Ovary (tissue), 10 donors: ENCODE measurements at places on chromosomes 11 and 22. TPM values are rescaled to one million over a fixed set of nuclear protein-coding genes. Genes with fewer than 3 reads are reported as not detected.

GRCh38 chr11:68564261-68564660 lies 103.7 kb downstream of the PPP6R3 start:
- DNase-seq, result no peak

GRCh38 chr11:10452211-10452767 lies 2.8 kb upstream of the AMPD3 start:
- no peak for DNase-seq

DNA sequence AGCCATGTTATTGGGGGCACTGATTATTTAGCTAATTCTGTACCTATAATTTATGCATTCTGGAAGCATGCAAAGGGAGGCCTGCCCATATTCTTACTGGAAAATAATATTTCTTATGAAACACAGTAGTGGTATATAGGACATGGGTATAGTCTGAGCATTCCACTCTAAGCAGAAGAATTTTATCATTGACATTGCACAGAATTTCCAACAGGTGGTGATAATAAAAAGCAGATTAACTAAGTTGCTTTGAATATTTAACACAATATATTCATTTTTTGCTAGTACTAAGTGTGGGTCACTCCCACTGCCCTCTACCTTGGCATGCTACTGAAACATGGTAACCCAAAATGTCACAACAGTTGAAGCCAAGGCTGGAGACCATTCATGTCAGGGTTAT lies 728.8 kb upstream of the FAT3 start:
- no peak for DNase-seq

DNA sequence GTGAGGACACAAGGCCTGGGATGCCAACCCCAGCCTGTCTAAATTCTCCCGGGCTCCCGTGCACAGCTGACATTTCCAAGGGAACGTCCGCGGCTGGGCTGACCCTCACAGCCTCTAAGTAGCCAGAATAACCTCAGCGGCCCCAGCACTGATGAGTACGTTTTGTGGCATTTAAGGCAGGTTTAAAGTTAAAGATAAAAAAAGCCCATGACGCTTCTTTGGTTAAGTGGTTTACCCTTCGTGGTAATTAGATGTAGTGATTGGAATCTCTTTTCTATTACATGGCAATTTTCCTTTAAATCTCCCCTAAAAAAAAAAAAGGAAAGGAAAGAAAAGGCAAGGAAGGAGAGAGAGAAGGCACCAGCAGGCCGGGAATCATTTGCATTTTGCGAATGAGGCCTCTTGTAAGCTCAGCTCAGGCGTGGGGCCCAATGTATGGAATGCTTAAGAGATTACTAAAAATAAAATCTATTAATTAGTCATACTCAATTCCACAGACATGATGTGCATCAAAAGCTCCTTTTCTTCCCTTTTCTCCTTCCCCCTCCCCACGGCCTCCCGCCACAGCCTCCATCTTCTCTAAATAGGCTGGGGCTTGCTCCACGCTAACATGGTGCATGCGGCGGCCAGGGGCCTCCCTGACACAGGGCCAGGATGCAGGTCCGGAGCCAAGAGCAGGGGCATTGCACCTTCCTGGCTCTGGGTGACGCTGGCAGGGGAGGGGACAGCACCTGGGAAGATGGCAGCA lies 44.1 kb downstream of the MACROD1 start:
- no peak for DNase-seq

DNA sequence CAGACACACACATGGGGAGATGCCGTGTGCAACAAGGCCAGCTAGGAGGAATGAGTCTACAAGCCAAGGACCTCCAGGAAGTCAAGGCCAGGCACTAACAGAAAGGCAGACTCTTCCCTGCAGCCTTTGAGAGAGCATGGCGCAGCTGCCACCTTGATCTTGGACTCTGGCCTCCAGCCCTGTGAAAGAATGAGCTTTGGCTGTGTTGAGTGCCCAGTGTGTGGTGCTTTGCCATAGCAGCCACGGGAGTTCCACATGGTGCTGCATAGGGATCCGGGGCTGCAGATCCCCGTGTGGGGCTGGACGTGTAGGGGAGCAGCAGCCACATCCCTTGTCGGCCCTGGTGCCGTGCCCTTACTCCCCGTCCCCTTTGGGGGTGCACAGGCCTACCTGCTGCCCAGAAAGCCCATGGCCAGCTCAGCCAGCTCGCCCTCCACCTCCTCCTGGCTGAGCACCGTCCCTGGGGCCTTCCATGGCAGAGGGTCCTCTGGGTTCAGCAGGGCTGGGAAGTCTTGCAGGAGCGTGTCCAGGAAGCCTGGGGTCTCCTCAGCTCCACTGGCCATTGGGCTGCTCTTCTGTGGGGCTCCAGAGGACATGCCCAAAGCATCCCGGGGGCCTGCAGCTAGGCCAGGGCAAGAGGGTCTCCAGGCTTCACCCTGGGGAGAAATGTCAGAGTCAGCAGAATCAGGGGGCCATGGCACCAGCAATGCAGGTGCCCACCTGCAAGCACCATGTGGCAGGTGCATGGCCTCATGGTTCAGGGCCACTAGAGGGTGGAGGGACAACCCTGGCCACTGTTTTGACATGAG lies 7.0 kb downstream of the PPM1F start:
- DNase-seq, result no peak

- DNase-seq, result no peak
Observed at GRCh38 chr11:8801121-8801520, 109.9 kb upstream of the AKIP1 start.

DNA sequence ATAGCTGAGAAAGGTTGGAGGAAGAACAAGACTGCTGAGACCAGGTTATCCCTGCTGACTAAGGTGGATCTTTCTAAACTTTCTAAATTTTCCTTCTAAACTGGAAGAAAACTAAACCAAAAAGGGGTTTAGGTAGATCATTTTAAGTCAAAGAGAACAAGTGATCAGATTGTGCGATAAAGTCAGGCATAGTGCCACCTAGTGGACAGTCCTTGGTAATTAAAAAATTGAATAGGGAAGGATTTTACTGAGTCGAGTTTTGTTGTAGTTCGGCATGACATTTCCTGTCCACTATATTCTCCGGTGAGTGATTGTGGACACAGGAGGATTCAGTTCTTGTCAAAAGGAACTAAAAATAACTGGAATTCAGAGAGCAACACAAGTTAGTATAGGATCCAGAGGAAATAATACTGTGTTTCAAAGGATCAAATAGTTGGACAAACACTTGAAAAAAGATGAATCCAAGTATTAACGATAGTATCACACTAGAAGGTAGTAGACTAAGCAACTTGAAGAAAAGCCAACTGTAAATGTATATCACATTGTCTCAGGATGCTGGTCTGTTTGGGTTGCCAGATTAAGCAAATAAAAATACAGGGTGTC lies 1236.4 kb downstream of the FAM181B start:
- no peak for DNase-seq

DNA sequence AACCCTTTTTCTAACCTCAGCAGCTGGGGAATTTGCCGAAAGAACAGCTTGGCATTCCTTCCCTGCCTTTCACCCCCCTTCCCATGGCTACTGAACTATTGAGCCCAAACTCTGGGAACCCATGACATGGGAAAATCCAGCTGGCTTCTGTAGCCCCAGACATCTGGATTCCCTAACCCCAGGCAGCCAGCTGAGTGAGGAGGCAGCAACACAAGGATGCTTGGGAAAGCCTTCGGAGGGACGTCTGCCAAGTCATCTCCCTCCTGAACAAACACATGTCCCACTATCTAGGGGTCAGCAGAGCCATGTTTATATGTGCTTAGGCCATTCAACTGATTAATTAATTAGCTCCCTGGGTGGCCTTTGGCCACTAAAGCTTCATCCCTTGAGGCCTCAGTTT lies 21.6 kb downstream of the LRRC55 start:
- DNase-seq, result no peak

- no peak for DNase-seq
Observed at GRCh38 chr11:32550207-32550606, 33.4 kb upstream of the EIF3M start.

DNA sequence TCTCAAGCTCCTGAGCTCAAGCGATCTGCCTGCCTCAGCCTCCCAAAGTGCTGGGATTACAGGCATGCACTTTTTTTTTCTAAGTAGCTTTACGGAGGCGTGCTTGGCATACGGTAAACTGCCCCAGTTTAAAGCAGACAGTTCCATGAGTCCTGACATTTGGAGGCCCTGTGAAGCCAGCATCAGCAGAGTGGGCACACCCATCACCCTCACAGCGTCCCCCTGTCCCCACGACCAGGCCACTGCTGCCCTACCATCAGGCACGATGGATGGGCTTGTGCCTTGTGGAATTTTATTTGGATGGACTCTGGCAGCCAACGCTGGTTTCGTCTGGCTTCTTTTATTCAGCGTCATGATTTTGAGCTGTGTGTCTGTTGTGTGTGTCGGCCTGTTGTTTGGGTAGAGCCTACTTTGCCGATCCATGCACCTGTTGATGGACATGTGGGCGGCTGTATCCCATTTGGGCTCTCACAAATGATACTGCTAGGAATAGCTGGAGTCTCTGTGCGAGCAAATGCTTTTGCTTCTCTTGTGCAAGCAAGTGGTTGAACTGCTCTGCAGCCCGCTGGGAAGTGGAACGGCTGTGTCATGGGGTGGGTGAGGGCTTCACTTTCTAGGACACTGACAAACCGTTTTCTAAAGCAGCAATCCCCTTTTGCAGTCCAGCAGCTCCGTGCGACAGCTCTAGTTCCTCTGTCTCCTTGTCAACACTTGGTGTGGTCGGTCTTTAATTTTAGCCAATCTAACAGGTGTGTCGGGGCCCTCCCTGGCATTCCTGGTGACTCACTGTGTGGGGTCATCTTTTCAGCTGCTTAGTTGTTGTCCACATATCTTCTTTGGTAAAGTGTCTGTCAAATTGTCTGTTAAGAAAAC lies 23.8 kb downstream of the KCNQ1 start:
- no peak for DNase-seq

GRCh38 chr22:39214383-39215069 lies 30.3 kb downstream of the PDGFB start:
- no peak for DNase-seq

- no peak for DNase-seq
Observed at GRCh38 chr22:35664955-35665587, 16.8 kb downstream of the APOL6 start.

GRCh38 chr22:40726514-40726913 lies 47.2 kb downstream of the MCHR1 start:
- no peak for DNase-seq

DNA sequence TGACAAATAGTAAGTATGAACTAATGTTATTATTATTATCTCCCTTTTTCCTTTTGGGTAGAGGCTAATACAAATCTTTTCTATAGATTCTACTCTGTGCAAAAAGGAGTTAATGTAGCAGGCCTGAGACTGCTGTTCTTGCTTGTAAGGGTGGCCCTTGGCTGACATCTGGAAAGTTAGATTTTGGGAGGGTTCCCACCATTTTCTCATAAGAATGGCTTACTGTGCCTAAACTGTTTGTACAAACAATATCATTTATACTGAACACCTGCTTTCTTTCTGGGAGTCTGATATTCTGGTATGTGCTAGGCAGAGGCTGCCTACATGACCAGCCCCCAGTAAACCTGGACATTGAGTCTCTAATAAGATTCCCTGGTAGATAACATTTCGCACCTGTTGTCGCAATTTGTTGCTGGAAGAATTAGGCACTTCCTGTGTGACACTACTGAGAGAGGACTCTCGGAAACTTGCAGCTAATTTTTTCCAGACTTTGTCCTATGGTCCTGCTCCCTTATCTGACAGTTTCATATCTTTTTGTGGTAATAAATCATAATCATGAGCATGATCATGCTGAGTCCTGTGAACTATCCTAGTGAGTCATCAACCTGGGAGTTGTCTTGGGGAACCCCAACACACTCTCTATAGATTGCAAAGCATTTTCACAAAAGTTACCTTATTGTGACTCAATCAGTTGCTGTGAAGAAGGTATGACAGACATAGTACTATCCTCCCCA lies 257.7 kb upstream of the CCDC90B start:
- no peak for DNase-seq

- DNase-seq, result no peak
Observed at GRCh38 chr11:71327156-71328085, 75.0 kb upstream of the SHANK2 start.

- no peak for DNase-seq
Observed at GRCh38 chr11:95222817-95223216, 8.2 kb downstream of the SESN3 start.

DNA sequence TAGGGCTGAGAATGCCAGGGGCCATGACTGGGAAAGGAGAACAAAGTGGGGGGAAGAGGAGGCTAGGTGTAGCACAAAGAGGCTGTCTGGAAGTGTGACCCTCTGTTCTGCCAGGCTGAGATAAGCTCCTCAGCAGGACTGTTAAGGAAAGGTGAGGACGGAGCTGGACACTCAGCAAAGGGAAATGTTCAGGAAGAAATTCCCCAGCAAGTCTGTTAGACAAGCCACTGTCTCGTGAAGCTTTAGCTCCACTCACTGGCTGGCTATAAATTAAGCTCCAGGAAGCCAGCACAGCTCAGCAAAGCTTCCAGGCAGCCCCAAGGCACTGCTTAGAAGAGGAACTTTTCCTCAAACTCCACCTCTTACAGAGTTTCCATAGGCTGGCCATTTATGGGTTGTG lies 181.2 kb upstream of the API5 start:
- DNase-seq, result no peak

DNA sequence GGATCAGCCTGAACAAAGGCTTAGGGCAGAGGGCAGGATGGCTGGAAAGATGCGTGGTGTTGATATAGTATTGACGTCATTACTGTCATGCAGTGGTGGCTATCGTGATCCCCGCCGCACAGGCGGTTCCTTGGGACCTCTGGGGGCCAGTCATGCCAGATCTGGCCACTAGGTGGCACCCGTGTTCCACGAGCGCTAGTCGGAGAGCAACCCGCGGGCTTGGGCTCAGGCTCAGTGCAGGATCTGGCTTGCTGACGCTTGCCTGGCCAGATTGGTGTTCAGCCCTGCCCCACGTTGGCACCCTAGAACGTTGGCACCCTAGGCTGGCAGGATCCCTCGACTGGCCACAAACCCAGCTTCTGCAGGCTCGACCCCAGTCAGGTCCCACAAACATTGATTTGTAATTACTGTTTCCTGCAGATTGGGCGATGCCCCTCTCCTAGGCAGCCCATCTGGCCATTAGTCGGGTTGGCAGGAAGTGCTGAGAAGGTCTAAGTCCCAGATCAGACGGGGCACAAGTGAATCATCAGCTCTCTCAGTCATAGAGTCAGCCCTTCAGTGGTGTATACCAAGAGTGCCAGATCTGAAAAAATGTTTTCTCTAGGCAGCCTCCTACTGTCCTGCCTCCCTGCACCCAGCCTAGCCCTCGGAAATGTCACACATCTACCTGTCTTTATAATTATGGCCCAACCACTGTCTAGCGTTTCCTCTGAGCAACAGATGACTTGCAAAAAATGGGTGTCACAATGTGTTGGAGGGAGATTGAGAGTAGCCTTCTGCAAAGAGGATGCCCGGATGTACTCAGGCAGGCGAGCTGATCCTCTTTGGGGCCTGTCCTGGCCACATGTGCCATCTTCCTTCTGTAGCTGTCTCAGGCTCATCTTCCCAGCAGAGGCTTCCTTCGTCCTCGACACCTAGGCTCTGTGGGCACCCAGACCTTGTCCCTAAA lies 315.3 kb downstream of the TMEM135 start:
- DNase-seq, result peak; percentile 83

Gene PIH1D2
- polyA plus RNA-seq, result 0.94 TPM

Gene MS4A1
- polyA plus RNA-seq, result 0.05 TPM

Gene EIF4ENIF1
- polyA plus RNA-seq, result 50.2 TPM

Gene CASP1
- 24.7 TPM for polyA plus RNA-seq

Gene ABCG4
- 1.3 TPM for polyA plus RNA-seq

Gene CYTH4
- 2.6 TPM for polyA plus RNA-seq

Gene P2RY2
- 0.44 TPM for polyA plus RNA-seq

Gene TPST2
- polyA plus RNA-seq, result 15.0 TPM

Gene PLAAT2
- polyA plus RNA-seq, result not detected

Gene MMP27
- not detected for polyA plus RNA-seq
